ENCODE measurements at places on chromosomes 11 and 22.

- DNase-seq: no peak
Measured at GRCh38 chr11:76891285-76891684, 30.6 kb downstream of the ACER3 start.

GRCh38 chr11:130830566-130830965 is 85.7 kb downstream of the SNX19 start:
- no peak for DNase-seq

DNA sequence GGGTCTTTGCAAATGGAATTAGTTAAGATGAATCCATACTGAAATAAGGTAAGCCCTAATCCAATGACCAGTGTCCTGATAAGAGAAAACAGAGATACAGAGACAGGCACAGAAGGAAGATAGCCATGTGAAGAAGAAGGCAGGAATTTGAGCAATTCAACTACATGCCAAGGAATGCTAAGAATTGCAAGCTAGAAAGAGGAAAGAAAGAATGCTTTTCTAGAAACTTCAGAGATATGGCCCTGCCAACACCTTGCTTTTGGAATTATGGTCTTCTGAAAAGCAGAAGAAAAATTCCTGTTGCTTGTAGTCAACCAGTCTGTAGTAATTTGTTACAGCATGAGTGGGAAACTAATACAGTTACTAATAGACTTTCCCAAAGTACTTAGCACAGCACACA is 111.3 kb downstream of the SLC17A6 start:
- no peak for DNase-seq

DNA sequence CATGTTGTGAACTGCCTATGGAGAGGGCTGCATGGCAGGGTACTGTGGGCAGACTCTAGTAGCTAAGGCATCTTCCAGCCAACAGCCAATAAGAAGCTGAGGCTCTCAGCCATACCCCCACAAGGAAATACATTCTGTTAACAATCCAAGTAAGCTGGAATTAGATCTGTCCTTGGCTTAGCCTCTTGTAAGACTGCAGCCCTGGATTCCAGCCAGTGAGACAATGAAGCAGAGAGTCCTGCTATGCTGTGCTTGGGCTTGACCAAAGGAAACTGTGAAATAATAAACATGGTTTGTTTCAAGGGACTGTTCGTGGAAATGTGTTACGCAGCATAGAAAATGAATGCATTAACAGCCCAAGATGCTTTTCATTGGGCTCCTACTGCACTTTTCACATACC is 1097.4 kb upstream of the CCDC90B start:
- DNase-seq: peak; percentile 12

DNA sequence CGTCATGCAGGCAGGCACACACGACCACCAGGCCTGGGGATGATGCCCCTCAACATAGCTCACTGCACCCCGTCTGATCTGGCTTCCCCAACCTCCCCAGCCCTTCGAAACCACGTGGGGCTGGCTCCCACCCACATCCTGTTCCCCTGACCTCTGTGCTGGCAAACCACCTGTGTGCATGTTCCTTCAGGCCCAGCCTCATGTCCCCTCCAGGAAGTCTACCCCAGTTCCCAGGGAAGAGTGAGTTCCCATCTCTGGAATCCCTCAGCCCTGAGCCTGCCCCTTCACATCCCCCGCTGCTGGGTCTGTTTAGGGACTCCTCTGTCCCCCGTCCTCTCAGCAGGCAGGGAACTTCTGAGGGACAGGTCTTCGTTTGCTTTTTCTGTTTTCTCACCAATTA is 7.1 kb downstream of the SLC7A4 start:
- DNase-seq: no peak

DNA sequence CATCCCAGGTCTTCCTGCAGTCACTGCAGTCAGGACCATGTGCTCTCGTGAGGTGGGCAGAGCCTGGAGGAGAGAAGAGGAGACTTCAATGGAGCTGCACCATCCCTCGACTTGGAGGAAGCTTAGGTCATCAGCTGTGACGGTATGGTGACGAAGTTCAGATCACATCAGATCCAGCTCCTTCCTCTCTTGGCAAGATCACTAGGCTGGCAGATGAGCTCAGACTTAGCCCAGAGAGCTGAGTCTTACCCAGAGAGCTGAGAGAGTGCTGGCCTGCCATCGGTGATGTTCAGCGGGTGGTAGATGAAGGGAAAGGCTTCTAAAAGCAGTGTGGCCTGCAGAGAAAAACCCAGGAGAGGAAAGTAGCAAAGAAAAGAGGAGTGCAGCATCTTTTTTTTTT is 1.8 kb upstream of the SLC15A3 start:
- DNase-seq: no peak

DNA sequence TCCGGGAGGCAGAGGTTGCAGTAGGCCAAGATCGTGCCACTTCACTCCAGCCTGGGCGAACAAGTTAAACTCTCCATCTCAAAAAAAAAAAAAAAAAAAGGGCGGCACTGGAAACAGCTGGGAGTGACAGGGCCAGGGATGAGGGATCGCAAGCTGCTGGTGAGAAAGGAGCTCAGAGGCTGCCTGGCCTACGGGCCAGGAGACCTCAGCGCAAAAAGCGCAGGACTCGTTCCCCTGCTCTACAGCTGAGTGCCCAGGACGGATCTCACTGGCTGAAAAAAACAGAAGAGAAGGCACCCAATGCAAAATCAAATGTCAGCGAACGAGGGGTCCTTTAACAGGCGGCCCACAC is 650 bp upstream of the NUP50 start:
- no peak for DNase-seq

- DNase-seq: no peak
Measured at GRCh38 chr11:7892059-7892699, 38.9 kb downstream of the OR10A6 start.

All from Ammon's horn (tissue), 1 donor.